ENCODE measurements at places on chromosomes 2 and 18. TPM values are rescaled to one million over a fixed set of nuclear protein-coding genes. Genes with fewer than 3 reads are reported as not detected.
A peak's percentile ranks its signal among the peaks of the same experiment; 100 is the strongest.

Gene GKN2
- total RNA-seq: not detected

Gene HYCC2
- 2.8 TPM for total RNA-seq

GRCh38 chr2:73925853-73926492 is 707 bp upstream of the DGUOK start:
- DNase-seq: no peak

DNA sequence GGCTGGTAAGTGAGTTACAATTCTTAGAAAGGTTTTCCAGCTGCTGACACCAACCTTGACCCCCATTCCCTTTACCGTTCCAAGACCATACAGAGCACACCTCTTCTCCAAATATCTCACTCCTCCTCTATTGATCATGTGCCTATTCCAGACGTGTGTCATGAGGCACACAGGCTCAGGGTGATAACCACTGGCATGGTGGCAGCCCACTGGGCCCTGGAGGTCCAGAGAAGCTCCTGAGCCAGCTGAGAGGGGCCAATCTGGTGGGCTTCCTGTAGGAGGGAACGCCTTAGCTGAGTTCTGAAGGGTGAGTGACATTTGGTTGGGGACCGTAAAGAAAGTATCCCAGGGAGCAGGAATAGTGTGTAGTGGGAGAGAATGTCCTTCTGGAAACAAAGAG is 28.3 kb downstream of the ZAP70 start:
- DNase-seq: no peak

DNA sequence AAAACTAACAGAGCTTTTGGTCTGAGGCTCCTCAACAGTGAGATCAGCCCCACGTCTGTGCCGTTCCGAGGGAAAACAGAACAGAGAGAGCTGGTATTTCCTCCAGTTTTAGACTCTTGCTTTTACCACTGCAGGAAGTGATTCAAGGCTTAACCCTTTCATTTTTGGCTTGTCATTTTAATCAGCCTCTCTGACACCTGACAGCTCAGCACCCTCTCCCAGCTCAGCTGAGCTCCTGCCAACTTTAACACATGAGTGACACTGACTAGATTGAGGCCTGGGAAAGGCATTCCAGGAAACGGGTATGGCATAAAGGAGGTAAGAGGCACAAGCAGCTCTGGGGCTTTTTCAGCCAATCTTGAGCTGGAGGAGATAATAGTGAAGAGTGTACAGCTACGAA is 239.4 kb upstream of the SKOR2 start:
- no peak for DNase-seq

Gene TEKT4
- not detected for total RNA-seq

Gene LAMA3
- total RNA-seq: 59.5 TPM

DNA sequence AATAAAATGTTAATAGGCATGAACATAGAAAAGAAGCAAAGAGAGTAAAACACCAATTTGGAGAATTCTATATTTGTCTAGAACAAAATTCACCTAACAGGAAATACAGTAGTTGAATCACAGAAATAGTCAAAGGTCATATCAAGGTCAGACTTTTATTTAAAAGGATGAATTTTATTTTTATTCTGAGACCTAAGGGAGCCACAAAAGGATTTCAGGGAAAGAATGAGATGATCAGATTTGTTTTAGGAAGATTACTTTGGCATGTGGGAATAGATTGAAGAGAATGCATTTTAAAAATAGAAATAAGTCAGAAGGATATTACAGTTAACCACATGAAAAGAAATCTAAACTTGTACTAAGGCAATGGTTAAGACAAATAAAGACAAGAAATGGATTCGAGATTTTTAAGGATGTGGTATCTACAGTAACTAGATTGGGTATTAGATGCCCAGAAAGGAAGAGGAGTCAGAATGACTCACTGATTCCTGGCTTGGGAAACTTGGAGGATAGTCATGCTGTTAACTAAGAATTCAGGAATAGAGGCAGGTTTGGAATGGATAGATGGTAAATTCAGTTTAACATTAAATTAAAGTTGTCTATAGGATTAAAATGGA is 56.0 kb downstream of the METTL4 start:
- no peak for DNase-seq

Gene LDAH
- total RNA-seq: 21.8 TPM

- DNase-seq: no peak
Measured at GRCh38 chr2:150609831-150610582, 122.5 kb upstream of the RND3 start.

Gene GPR45
- not detected for total RNA-seq

Gene CD302
- total RNA-seq: 103 TPM

Gene ANKRD23
- total RNA-seq: 23.2 TPM

DNA sequence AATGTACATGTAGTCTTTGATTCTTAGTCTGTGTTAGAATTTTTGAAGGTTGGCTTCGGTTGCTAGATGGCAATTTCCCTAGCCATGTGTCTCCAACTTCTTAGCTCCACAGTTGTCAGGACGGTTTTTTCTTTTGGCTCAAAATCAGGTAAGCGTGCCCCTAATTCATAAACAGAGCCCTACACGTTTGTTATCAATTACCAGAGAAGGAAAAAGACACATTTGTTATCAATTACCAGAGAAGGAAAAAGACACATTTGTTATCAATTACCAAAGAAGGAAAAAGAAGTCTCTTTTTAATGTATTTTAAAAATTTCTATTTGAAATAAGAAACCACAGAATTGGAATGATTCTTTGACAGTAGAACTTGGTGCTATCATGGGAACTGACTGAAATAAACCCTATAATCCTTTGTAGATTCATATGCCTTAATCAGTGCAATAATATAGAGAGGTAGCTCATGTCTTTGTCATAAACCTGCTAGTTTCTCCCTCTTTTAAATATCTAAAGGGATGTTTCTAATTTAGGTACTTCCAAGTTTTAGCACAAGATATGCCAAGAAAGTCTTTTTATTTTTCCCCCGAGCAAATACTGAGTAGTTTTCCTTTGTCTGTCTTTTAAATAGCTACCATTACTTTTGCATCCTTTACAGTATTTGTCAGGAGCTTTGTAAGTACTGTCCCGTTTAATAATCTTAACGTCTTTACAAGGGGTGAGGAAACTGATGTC is 35.9 kb downstream of the CAMKMT start:
- no peak for DNase-seq

GRCh38 chr2:96251721-96252292 is 14.0 kb downstream of the TMEM127 start:
- DNase-seq: peak; percentile 41

DNA sequence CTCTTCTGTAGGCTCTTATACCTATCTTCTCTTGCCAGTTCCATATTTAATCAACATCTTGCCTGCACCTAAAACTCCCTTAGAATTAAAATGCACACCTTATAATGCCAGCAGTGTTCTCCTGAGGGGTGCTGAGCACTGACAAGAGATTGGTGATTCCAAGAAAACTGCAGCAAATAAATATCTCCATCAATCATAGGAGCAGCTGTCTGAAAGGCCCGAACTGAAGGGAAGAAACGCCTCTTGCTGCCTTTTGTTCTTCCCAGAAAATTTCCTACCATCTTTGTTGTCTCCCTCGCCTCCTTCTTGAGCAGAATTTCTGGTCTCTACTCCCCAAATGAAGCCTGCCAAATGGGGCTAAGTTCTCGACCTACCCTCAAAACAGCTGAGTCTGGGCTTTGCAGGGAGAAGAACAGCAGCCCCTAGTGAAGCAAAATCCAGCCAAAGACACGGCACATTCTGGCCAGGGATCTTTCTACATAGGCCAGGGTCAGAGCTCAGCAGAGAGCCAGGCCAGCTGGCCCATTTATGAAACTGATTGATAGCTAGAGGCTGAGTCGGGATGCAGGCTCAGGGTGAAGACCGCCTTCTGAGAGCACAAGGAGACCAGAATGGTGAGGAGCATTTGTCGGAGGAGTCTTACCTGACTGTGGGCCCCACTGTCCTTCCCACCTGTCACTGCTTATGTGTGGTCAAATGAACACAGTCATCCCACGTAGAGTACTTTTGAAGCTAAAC is 20.4 kb upstream of the TMEM247 start:
- DNase-seq: no peak

DNA sequence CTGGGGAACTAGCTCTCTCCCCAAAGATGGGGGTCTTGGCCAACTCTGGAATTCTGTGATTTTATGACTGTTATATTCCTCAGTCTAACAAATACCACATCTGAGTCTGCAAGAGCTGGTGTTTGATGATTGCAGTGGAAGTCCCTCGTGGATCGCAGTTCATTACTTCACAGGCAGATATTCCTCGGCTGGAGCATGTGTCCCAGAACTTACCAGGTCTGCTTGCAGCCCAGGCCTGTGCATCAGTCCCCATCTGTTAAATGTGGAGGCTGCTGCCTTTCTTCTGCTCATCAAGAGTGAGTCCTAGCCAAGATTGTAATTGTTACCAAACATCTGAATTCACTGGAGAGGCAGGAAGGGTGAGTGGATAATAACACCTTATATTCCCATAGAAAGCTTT is 55.5 kb downstream of the PRKCE start:
- DNase-seq: no peak

DNA sequence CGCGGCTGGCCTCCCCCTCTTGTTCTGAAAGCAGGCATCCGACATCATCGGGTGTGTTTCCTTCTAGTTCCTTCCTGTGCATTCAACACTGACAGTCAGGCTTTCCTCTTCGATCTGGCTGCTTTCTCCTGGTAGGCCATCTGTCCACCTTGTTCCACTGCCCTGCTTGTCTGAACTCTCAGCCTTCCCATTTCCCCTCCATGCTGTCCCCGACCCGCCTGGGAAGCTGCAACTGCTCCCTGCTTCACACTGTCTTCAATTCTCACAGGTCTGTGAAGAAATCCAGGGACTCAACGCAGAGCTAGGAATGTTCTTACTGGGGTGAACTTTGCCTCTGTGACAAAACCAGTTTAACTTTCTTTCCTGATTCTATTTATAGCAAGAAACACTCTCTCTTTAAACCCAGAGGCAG is 43.0 kb downstream of the KIF3C start:
- DNase-seq: no peak

Gene MSTN
- 0.95 TPM for total RNA-seq

DNA sequence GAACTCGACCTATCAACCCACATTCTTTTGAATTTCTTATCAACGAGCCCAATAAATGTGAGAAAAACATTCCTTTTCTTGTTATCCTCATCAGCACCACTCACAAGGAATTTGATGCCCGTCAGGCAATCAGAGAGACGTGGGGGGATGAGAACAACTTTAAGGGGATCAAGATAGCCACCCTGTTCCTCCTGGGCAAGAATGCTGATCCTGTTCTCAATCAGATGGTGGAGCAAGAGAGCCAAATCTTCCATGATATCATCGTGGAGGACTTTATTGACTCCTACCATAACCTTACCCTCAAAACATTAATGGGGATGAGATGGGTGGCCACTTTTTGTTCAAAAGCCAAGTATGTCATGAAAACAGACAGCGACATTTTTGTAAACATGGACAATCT is 378.2 kb downstream of the STK39 start:
- DNase-seq: no peak

DNA sequence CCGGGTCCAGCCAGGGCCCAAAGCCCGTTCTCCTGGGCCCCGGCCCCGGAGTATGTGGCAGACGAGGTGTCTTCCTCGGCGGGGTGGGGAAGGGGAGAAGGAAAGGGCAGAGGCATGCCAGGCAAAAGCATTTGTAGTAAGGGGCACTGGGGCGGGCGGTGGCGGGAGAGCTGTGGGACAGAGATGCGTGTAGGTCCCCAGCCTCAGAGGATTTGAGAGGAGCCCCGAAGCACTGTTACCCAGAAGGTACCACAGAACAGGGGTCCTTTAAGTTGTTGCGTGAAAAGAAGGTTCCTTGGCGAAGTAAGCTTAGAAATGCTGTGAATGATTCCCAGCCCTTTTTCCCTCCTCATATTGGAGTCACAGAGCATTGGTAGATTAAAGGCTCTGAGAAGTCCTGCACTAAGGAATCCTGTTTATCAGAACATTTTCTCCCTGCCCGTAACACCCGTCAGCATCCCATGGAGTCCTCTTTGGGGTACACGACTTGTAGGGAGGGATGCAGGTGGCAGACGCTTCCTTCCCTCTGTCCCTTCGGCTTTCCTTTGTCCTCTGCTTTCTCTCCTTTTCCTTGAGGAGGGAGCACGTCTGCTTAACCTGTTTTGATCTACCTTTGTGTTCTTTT is 12.5 kb downstream of the GAREM2 start:
- DNase-seq: no peak

GRCh38 chr18:36199691-36200295 is 12.5 kb downstream of the MOCOS start:
- DNase-seq: no peak

DNA sequence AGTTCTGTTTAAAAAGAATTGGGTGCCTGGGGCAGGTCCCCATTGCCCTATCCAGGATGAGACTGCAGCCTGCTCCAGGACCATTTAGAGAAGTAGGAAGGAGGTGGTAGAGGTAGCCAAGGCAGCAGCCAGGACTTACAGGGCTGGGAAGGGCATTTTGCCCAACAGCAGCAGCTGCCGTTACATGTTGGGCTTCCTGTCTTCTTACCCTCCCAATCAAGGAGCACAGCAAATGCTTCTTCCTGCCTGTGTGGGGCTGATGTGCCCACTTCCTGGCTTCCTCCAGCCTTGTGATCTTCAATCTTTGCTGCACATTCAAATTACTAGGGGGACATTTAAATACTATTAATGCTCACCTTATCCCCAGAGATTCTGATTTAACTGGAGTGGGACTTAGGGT is 112.0 kb downstream of the QPCT start:
- no peak for DNase-seq

DNA sequence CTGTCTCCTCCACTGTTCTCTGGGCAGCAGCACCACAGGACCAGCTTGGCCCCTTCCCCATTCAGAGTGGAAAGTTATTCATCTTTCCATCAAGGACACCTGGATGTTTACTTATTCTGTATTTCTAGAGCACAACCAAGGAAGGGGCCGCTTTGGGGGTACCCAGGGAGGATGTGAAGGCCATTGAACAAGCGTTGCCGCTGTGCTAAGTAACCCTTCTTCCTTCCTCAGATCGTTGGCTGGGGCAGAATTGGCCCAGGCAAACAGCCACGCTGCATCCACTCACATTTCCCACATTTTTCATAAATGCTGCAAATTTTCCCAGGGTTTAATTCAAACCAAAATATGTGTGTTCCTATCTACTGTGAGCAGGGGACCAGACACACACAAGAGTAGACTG is 76.2 kb upstream of the NPAS2 start:
- no peak for DNase-seq

DNA sequence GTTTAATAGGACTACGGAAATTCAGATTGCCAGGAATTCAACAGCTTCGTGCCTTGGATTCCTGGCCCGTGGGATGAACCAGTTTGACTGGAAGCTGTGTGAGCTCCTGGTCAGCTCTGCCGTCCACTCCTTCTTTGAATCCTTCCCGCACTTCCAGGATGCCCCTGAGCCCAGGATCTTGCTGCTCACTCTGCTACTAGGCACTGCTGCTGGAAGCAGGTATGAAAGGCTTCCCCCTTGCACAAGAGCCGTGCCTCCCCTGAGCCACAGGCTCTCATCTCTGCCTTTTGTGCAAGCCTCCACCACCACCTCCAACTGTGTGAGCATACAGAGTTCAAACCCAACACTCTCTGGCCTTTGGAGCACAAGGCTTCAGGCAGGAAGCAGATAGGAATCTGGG is 34.9 kb downstream of the EN1 start:
- DNase-seq: no peak

GRCh38 chr2:58645017-58645416 is 403.9 kb upstream of the FANCL start:
- no peak for DNase-seq
